Sciatic nerve (tissue), 2 donors: ENCODE measurements at places on chromosomes 2 and 18.

DNA sequence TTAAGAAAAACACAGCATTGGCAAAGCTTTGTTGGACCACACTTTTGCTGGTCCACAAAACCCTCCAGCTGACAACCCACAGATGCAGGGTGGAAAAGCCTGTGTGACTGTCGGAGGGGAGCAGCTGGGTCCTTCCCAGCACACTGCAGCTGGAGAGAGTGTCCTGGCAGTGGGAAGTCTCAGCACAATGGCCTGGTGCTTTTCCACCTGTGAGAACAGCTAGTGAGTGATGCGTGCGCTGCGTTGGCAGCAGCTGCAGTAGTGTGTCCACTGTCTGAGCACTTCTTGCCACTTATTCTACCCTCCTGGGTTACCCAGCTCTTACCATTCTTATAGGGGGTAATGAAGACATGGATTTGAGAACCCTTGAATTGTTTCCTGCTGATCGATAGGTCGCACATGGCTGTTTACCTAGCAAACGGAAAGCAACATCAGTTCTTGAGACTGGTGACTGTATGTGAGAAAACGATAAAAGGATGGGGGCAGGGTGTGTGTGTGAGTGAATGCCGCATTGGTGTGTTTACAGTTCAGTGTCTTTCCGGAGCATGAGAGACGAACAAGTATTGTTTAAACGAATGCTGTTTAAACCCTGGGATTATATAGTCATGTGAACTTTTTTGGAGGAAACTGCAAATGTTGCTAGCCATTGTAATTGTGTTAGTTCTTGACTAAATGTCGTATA lies 69.7 kb downstream of the LYPD6 start:
- no peak for DNase-seq

- DNase-seq: no peak
Observed at GRCh38 chr2:85732467-85733120, 21.2 kb upstream of the ATOH8 start.

GRCh38 chr2:233821196-233821595 lies 33.1 kb downstream of the HJURP start:
- DNase-seq: no peak

- no peak for DNase-seq
Observed at GRCh38 chr18:74715306-74715705, 117.6 kb downstream of the ZNF407 start.
